GM06990 (cell line): ENCODE measurements at places on chromosomes 16 and 17.

DNA sequence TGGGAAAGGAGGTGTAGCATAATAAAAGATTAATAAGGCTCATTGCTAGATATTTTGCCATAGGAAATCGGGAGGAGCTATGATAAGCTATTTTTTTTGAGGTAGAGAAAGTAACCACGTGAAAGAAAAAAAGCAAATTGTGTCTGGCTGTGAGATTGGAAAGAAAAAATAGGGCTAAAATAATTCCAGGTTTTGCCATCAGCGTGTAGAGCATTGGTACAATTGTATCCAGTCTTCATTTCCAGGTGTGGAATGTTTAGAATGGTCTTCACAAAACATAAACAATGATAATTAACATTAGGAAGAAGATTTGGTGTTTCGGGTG lies 1.1 kb downstream of the TANC2 start:
- DNase-seq, result no peak

DNA sequence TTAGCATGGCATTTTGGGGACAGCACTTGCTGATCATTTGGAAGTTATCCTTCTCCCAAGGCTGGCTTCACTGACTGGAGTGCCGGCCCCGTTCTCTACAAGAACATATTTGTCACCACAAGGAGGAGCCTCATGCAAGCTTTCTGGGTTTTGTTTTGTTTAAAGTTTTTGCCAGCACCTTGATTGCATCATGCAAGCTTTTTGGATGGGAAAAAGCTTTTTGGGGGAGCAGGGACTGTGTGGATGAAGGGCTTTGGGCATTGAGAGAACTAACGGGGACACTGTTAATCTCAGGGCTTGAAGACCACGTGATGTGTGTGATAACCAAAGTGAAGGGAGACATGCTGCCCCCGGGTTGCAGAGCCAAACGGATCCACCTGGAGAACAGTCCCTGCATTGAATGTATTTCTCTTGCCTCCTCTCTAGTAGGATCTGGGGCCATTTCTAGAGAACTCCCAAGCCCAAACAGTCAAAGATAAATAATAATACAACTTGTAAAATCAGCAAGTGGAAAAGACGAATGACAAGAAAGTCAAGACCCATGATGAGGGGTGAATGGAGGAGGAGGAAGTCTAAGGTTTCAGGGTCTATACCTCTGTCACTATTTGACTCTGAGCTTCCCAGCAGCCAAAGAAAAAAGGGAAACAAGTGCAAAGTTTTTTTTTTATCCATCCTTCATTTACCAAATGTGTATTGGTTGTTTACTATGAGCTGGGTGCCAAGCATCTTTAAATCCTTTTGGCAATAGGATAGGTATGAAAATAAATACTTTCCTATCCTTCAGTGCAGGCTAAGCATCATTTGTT lies 17.2 kb downstream of the TMEM114 start:
- DNase-seq, result no peak

- no peak for DNase-seq
Observed at GRCh38 chr17:40895106-40895730, 10.2 kb upstream of the KRT20 start.

GRCh38 chr17:12398441-12399051 lies 267.1 kb upstream of the MYOCD start:
- DNase-seq, result no peak

DNA sequence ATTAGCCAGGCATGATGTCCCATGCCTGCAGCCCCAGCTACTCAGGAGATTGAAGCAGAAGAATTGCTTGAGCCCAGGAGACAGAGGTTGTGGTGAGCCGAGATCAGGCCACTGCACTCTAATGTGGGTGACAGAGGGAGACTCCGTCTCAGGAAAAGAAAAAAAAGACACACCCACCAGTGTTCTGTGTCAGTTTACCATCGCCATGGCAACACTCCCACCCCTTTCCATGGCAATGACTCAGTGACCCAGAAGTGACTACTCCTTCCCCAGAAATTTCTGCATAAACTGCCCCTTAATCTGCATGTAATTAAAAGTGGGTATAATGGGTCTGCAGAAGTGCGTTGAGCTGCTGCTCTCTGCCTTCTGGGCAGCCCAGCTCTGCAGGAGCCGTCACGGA lies 4.0 kb upstream of the ZC3H18 start:
- DNase-seq, result no peak
